ENCODE measurements at places on chromosomes 3 and 15. TPM values are rescaled to one million over a fixed set of nuclear protein-coding genes. Genes with fewer than 3 reads are reported as not detected.

DNA sequence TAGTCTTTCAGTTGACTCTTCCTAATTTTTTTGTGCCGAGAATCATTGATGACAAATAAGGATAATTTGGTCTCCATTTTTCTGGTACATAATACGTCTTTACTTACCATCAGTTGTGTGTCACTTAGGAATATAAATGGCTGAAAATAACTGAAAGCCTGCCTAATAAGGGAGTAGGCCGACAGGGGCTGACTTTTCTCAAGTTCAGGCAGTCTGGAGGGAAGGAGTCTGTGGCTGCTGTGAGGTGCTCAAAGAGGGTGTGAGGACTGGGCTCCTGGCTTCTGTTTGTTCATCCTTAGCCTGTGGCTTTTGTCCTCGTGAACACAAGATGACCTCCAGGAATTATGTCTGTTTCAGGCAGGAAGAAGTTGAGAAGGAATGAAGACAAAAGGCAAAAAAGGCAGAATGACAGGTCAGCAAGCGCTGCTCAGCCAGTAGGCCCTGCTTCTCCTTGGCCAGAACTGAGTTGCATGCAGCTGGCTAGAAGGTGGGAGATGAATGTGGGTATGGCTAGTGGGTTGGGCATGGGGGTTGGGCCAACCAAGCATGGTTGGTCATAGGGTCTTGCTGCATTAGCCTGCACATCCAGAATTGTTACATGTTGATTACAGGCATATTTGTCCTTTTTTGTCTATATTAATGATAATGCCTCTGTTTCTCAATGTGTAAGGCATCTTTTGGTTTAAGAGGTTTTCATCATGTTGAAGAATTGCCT, 29.2 kb downstream of the IGF1R start:
- no peak for DNase-seq

- DNase-seq, result no peak
These were observed 110.4 kb downstream of the OTOL1 start for GRCh38 chr3:161607056-161607455.

DNA sequence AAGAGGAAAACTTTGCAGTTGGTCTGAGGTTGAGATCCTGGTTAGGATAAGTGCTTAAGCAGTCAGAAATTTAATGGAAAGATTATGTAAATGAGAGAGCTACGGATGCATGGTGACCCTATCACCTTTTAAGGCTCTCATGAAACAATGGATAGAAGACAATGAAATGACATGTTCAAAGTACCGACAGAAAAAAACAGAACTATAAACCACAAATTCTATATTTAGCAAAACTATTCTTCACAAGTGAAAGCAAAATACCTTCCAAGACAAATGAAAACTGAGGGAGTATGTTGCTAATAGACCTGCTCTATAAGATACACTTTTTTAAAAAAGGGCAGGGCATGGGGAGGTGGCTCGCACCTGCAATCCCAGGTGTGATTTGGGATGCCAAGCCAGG, 32.2 kb downstream of the DNAAF4 start:
- no peak for DNase-seq

GRCh38 chr3:193711166-193711485, 118.1 kb downstream of the OPA1 start:
- DNase-seq, result no peak

GRCh38 chr3:113985541-113985940, 37.7 kb downstream of the ZDHHC23 start:
- no peak for DNase-seq

DNA sequence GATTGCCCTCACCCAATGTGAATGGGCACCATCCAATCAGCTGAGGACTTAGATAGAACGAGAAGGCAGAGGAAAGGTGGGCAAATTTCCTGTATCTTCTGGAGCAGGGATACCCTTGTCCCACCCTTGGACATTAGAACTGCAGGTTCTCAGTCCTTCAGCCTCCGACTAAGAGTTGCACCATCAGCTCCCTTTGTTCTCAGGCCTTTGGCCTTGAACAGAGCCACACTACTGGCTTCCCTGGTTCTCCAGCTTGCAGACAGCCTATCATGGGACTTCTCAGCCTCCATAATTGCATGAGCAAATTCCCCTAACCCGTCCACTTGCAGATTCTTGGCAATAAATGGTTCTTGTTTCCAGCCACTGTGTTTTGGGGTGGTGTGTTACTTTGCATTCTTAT, 102.4 kb downstream of the LSM3 start:
- DNase-seq, result no peak

GRCh38 chr15:64187396-64188191, 24.8 kb upstream of the PPIB start:
- no peak for DNase-seq

DNA sequence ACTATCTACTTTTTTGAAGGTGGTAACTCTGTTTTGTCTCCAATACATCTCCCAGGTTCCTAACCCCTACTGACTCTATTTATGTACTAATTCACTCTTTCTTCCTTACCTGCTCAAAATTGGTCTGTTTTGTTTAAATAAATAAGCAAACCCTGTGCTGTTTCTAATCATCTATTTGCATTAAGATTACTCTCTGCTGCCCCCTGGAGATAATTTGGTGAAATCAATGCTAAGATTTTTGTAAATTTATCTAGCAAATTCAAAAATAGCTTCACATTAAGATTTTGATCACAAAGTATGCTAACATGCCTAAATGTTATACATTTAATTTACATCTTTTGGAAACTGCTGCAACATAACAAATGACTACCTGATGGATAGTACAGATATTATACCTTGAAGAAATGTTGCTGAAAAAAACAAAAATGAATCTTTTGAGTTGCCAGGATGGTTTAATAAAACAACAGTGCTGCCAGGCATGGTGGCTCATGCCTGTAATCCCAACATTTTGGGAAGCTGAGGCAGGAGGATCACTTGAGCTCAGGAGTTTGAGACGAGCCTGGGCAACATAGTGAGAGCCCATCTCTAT, 4.4 kb upstream of the CD200R1 start:
- no peak for DNase-seq

GRCh38 chr3:109731639-109732473, 394.5 kb upstream of the DPPA4 start:
- no peak for DNase-seq

FBXL2 gene
- total RNA-seq, result 2.7 TPM

CDC25A gene
- total RNA-seq, result 83.3 TPM

NECTIN3 gene
- 52.0 TPM for total RNA-seq

SLC24A5 gene
- total RNA-seq, result not detected

SLC12A8 gene
- 9.1 TPM for total RNA-seq

PIGB gene
- 9.0 TPM for total RNA-seq

Measured in H9 (cell line).